Coronary artery (tissue), 2 donors: ENCODE measurements at places on chromosomes 6 and 20.

DNA sequence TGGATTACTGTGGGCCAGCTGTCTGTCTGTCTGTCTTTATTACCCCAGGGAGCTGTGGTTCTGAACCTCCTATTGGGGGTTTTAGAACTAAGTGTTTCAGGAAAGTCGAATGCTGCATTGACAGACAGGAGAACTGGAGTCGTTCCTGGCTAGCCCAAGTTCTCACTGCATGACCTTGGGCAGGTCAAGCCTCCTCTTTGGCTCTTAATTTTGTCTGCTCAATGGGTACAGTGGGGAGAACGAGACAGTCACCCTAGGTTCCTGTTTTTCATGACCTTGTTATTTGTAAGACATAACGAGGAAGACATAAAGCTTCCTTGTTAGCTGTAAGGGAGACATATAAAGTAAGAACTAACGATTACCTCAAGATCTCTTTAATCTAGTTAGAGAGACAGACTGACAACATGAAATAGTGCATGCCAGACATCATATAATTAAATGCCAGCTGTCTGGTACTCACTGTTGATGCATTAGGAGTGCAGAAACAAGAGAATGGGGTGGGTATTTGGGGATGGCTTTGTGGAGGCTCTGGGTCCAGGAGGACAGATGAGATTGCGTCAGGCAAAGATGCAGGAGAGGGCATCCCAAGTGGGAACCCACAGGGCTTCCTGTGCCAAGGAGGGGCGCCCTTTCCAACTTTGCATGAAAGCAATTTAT, 3.7 kb upstream of the CCDC167 start:
- DNase-seq: no peak

- DNase-seq: peak; percentile 86
Observed at GRCh38 chr20:50744143-50744792, 12.9 kb downstream of the PARD6B start.

DNA sequence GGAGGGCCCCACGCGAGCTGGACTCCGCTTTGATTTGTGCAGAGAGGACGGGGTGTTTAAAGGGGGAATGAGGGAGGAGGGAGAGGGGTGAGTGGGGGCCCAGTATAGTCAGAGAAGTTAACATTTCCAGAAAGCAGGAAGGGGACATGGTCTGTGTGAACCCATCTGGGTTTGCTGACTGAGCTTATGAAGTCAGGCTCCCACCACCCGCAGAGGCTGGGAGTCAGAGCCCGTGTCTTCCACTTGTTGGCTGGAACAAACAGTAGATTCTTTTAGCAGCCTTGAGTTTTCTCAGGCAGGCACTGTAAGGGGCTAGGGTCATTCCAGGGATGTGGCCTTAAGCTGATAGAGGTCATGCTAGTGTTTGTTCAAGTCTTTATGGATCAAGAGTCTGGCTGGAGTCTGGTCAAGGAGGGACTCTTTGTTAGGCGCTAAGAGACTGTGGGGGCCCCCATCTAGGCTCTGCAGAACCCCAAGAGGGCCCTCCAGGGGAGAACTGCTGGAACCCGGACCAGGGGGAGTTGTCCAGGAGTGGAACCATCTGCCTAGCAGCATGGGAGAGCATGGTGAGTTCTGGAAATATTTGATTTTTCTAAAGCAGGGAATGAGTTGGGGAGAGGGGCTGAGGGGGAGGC, 31.1 kb upstream of the FOXQ1 start:
- no peak for DNase-seq

DNA sequence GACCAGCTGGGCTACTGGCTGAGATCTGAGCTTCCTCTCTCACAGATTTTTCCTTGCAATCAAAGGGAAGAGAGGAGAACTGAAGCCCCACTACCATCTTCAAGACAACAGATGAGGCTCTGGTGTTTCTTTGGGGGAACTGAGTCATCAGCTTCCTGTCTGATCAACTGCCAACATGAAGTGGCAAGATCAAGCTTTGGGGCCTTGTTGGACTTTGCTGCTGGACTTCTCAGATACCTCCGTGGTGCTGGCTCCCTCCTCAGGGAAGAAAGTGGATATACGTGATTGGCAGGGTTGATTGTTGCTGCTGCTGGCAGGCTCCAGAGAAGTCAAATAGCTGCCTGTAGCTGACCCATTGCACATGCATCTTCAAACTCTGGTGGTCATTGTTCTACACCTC, 3.6 kb upstream of the TOX2 start:
- DNase-seq: no peak

DNA sequence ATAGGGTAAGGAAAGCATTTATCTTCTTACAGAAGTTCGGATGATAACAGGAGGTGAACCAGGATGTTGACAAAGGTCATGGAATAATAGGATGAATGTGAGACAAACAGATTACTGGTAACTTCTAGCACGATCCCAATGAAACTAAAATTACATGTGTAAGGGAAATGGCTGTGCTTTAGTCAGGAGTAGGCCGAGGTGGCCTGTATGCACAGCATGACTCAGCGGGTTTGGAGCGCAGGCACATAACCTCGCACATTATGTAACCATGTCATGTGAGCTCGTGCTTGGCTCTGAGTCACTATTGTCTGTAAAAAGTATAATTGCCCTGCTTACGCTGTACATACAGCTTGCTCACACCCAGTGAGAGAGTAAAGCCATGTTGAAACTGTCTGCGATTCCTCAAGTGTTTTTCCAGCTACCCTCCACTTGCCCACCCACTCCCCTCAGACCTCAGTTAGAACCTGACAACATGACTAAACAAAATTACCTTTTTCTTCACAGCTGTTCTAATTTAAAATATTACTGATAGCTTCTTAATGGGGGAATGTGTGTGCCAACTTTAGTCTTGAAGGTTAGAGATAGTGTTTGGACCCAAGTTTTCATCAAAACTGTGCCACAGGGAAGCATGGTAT, 8.2 kb downstream of the CYB5R4 start:
- DNase-seq: no peak

DNA sequence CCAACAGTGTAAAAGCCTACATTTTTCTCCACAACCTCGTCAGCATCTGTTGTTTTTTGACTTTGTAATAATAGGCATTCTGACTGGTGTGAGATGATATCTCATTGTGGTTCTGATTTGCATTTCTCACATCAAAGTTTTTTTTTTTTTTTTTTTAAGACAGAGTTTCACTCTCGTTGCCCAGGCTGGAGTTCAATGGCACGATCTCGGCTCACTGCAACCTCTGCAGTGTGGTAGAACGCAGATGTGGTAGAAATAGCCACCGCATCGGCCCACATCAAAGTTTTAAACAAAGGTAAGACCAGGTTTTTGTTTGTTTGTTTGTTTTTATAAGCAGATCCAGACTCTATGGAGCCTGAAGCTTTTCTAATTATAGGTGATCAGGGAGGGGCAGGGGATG, 12.7 kb upstream of the PPP1R3G start:
- DNase-seq: no peak

- DNase-seq: peak; percentile 82
Observed at GRCh38 chr6:38638941-38639497, 710 bp downstream of the BTBD9 start.

DNA sequence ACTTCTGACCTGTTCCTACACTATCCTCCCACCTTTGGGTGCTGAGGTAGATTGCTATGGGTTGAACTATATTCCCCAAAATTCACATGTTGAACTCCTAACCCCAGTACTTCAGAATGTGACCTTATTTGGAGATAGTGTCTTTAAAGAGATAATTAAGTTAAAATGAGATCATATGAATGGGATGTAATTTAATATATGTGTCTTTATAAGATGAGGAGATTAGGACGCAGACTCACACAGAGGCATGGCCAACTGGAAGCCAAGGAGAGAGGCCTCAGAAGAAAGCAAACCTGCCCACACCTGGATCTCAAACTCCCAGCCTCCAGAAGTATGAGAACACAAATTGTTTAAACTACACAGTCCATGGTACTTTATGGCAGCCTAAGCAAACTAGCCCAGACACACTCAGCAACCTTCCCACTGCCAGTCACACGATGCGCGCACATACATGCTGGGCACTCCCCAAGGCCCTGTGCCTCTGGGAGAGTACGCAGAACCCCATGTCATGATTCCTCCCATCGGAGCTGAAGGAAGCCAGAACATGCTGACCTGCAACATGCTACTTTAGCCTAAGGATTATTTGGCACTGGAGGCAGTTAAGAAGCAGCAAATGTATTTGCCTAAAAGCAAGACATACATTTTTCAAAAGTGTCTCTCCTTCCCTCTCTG, 8.9 kb upstream of the SLC22A1 start:
- DNase-seq: no peak

DNA sequence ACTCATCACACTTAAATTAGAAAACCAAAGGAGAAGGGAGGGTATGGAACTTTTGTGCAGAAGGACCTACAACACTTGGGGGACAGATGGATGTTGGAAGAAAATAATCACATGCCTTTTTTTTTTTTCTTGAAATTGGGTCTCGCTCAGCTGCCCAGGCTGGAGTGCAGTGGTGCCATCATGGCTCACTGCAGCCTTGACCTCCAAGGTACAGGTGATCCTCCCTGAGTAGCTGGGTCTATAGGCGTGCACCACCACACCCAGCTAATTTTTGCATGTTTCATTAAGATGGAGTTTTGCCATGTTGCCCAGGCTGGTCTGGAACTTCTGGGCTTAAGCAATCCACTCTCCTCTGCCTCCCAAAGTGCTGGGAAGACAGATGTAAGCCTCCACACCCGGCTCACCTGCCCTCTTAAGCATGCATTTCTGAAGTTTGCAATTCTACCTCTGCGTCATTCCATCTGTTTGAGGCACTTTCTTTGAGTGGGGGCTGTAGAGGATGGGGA, 370.8 kb upstream of the JARID2 start:
- no peak for DNase-seq

DNA sequence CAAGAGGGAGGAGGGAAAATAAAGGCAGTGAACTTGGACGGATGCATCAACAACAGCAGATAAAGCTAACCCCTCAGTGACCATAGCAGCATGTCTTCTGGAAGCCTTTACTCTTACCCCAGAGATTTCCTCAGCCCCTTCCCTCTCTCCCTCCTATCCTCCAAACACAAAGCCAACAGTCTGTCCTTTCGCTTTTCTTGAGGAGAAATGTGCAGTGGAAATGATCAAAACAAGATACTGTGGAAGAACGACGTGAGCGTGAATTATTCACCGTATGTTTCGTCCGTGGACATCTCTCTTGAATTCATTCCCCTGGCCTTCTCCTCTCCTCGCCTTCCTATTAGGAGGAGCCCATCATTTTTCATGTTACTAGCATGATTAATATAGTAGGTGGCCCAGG, 8.5 kb downstream of the NRN1 start:
- no peak for DNase-seq

DNA sequence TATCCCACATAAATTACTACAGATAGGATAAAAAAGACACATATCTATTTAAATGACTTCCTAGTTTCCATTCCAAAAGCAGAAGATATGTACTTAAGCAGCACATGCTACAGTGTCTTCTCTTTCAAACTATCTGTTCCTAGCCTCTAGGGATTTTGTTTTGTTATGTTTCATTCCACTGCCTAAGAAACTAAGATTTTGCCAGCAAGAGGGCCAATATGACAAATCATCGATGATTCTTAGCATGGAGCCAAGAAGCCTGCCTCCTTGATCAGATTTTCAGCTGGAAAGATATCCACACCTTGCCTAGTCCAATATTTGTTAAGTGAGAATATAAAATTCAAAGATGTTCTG, 7.0 kb downstream of the SNX5 start:
- DNase-seq: no peak

DNA sequence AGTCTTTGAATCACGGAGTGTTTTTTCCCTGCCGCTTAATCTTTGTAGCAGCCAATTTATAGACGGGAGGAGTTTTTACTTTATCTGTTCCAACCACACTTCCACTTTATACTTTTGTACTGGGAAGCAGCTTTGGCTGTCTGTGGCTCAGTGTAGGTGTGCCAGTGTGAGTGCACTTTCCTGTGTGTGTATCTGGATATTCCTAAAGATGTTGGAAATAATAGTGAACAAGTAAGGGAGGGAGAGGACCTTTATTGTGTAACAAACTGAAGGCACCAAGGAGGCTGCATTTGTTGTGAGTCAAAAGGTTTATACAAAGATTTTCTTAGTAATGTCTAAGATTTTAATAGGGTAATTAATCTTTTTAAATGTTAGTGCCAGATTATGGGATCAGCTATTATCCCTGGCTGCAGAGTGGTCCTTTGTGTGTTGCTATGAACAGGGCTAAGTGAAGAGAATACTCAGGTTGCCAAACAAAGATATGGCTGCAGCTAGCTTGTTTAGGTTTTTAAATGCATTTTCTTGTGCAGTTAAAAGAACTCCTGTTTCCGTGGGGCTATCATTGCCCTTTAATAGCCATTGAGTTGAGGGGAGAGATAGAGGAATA, 226.3 kb downstream of the RNF144B start:
- no peak for DNase-seq

DNA sequence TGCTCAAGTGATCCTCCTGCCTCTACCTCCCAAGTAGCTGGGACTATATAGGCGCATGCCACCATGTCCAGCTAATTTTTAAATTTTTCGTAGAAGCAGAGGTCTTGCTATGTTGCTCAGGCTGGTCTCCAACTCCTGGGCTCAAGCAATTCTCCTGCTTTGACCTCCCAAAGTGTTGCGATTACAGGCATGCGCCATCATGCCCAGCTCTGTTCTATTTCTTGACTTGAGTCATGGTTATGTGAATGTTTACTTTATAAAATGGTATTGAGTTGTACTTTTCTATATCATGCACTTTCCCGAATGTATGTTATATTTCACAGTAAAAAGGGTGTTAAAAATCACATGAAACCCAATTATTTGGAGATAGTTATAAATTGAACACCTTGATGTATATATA, 17.3 kb upstream of the ATXN1 start:
- no peak for DNase-seq

- no peak for DNase-seq
Observed at GRCh38 chr6:106677282-106677681, 47.9 kb downstream of the QRSL1 start.

DNA sequence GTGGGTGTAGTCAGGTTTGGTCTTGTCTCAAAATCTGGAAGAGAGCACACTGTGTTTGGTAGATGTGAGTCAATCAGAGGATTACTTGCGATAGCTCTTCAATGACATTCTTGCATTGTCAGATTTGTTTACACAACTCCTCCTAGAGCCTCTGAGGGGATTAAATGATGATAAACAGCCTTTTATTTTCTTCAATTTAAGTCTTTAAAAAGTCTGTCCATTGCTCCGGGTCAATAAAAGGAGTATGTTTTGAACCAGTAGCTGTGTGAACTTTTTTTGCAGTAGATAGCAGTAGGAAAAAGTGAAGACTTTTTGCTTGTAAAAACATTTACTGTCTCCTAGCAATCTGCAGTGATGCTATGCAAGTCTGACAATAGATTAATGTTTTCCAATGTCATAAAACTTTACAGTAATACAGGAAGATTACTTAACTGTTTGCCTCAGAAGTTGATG, 49.9 kb downstream of the GJA1 start:
- DNase-seq: no peak

GRCh38 chr20:15296422-15296821, 959.0 kb upstream of the FLRT3 start:
- no peak for DNase-seq

DNA sequence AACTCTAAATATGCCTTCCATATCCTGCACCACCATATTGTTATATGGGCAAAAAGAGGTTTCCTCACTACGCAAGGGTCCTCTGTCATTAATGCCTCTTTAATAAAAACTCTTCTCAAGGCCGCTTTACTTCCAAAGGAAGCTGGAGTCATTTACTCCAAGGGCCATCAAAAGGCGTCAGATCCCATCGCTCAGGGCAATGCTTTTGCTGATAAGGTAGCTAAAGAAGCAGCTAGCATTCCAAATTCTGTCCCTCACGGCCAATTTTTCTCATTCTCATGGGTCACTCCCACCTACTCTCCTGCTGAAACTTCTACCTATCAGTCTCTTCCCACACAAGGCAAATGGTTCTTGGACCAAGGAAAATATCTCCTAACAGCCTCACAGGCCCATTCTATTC, 30.3 kb upstream of the ZBTB22 start:
- DNase-seq: no peak
